Stimulated activated CD4-positive, alpha-beta T cell treated with anti-CD3 and anti-CD28 coated beads, Interleukin-15, amount 100 ng/mL, for 1 hour (primary cell): ENCODE measurements at places on chromosomes 16 and 17.

DNA sequence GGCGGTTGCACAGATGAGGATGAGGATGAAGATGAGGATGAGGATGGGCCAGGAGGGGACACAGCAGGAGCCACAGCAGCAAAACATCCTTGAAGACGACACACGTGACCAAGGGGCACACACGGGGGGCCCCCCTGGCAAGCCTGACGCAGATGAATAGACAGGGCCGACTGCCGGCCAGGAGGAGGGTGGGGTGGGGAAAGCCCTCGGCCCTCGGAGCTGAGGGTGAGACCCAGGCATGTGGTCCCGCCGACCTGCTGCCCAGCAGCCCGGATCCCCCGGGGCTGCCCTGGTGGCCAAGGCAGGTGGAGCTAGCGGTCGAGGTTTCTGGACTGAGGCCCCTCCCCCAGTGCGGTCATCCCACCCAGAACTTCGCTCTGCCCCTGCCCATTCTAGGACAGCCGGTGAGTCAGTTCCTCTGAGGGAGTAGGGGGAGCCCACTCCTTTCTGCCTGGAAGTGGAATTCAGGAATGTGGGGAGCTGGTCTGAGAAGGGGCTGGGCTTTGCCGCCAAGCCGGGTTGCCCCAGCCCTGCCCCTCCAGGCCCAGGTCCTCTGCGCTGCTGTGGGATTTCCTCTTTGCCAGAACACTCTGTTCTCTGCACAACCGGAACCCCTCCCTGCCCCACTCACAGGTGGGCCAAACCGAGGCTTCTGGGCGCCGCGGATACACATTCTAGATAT lies 9.9 kb downstream of the CYGB start:
- DNase-seq = no peak

GRCh38 chr17:20035501-20035900 lies 26.3 kb downstream of the SPECC1 start:
- no peak for DNase-seq

GRCh38 chr17:8630227-8630801 lies at the start of gene MYH10:
TSS of gene MYH10 (minus strand) at chr17:8630725. CDS start at chr17:8623246, 7,479 bp downstream.
- DNase-seq = no peak

- DNase-seq = no peak
These were observed 7.6 kb upstream of the AXIN1 start for GRCh38 chr16:359871-360697.

DNA sequence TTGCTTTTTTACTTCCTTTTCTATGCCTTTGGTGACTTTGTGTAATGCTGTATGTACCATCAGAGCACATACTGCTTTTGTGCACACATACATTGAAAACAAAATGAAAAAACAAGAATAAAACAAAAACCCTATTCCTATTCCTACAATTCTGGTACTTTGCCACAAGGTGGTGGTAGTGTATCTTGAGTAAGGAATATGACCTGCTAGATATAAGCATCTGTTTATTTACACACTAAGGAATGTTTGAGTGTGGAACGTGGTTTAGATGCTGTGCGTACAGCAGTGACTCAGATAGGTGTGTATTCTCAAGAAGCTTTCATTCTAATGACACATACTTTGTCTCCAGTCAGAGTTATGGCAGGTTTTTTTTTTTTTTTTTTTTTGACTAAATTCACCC lies 606.2 kb downstream of the WWOX start:
- DNase-seq = no peak

DNA sequence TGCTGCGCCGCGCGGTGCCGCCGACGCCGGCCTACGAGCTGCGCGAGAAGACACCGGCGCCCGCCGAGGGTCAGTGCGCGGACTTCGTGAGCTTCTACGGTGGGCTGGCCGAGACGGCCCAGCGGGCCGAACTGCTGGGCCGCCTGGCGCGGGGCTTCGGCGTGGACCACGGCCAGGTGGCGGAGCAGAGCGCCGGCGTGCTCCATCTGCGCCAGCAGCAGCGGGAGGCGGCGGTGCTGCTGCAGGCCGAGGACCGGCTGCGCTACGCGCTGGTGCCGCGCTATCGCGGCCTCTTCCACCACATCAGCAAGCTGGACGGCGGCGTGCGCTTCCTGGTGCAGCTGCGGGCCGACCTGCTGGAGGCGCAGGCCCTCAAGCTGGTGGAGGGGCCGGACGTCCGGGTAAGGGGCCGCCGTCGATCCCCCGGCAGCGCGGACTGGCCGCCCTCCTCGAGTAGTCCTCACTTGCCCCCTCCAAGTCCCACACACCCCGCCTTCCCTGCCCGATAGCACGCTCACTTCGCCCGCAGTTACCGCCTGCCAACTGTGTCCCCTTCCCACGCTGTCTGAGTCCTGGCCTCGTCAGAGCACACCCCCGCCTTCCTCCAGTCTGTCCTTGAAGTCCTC lies 470 bp downstream of the MLYCD start:
- DNase-seq = no peak

DNA sequence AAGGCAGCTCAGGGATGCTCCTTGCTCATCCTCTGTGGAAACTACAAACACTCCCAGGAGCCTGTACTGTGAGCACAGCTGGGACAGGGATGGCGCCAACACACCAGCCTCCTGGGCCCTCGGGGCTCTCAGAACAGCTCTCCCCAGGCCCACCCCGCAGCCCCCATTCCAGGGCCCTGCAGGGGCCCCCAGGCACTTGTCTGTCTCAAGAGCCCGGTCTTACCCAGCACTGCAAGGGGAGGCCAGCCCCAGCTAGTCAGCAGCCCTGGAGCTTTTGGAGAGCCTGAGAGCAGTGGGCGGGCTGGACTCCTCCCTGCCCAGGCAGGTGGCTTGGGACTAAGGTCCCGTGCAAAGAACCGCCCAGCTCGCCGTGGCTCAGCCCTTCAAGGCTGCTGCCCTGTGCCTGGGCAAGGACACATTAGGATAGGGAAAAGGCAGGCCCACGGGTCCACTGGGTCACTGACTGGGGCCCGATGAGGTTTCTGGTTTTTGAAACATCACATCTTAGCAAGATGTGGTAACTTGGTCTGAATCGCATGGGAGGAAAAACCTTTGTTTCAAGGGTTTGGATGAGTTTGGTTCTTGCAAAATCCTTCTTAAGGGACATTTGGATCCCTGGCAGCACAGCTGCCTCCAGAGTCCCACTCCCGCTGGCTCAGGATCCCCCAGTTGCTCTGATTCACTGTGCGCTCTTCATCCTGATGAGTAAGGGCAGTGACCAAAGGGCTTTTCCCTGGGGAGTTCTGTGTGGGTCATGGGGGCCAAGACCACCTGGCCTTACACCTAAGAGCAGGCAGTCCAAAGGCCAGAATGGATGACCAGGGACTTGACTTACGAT lies 2.8 kb downstream of the DNASE1L2 start:
- DNase-seq = no peak

DNA sequence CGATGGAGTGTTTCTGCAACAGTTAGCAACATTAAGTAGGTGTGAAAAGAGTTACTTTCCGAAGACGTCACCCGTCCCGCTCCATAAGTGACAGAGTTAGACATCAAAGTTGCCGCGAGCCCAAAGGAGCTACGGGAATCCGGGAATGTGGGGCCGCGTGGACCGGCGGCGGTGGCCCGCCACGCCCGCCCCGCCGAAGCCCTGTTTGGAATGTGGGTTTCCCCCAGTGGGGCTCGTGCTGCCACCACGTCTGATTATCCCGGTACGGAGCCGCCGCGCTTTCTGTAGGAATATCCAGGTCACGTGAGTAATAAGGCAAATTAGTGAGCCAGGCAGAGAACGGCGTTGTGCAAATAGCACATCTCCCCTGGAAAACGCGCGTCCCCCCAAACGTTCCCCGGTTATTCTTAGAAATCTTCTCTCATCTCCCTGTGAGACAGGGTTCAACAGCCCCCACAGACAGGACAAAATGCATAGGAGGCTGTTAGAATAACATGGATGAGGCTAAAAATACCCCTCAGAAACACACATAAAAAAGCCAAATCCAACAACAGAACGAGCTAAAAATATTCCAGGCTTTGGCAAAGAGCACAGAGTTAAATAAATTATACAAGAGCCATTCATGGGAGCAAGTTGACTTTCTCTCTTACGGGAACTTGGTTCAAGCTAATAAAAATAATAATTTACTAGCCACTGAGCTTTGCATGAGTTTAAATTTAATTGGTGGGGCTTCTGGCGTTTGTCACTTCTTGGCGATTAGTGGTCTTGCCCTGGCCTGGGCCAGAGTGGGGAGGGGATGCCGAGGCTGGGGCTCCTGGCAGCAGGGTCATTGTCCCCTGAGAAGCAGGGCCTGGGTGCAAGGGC lies 8.6 kb downstream of the BAHCC1 start:
- DNase-seq = no peak

GRCh38 chr17:67377488-67378453 lies 690 bp downstream of the PITPNC1 start:
- no peak for DNase-seq

GRCh38 chr16:70473446-70474319 lies 19.3 kb downstream of the FCSK start:
- no peak for DNase-seq
